MCF 10A (cell line): ENCODE measurements at places on chromosomes 1 and 21.
A peak's percentile ranks its signal among the peaks of the same experiment; 100 is the strongest.

DNA sequence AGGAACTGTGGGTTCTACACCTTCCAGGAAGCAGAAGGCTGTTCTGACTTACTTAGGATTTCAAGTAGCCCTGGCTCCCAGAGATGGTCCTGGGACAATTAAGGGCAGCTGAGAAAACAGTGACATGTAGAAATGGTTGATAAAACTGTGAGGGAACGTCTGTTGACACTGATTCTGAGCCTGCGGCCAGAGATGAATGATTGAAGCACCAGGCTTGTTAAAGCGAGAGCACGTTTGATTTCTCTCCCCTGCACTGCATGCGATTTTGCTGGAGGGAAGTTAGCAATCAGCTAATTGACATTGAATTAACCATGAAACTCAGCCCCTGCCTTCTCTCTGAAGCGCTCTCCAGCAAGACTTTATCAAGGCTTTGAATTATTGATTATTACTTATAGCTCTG is 29.9 kb upstream of the POU3F1 start:
- peaks cover 20% of the 10 kb centered on the region for H3K27me3 ChIP-seq
- no peaks in the 10 kb centered on the region for H3K36me3 ChIP-seq
- H3K4me3 ChIP-seq: no peak overlapping the region
- no peak for DNase-seq

- peaks cover 8% of the 10 kb centered on the region for H3K4me1 ChIP-seq
- H3K36me3 ChIP-seq: peaks cover 27% of the 10 kb centered on the region
- H3K27ac ChIP-seq: peak overlapping the region; percentile 99
- peak overlapping the region; percentile 97 for H3K4me3 ChIP-seq
- peak; percentile 21 for DNase-seq
- peaks cover 25% of the 10 kb centered on the region for H3K27me3 ChIP-seq
Observed at GRCh38 chr21:28884481-28884880, 108.2 kb downstream of the LTN1 start.

DNA sequence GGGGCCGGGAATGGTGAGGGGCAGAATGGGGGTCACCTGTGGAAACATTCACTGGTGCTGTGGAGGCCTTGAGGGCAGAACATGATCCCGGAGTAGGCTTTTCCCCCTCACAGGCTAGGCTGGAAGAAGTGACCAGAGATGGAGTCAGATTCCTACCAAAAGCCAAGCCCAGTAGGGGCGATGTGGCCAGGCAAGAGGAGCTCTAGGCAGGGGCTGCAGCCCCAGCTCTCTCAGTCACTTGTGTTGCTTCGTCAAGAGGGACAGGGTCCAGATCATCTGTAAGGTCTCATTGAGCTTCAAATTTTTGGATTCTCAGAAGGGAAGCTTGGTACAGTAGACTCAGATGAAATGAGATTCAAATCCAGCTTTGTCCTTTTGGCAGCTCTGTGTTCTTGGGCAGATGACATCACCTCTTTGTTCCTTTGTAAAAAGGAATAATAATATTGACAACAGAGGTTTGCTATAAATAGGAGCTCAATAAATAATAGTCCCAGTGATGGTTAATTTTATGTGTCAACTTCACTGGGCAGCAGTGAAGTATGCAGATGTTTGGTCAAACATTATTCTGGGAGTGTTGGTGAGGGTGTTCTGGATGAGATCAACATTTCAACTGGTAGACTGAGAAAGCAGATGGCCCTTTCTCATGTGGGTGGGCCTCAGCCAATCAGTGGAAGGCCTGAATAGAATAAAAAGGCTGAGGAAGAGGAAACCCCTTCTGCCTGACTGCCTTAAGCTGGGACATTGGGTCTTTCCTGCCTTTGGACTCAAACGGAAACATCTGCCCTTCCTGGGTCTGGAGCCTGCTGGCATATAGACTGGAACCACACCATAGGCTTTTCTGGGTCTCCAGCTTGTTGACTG is 324.7 kb upstream of the USP24 start:
- H3K27me3 ChIP-seq: no peaks in the 10 kb centered on the region
- no peaks in the 10 kb centered on the region for H3K36me3 ChIP-seq
- no peaks in the 10 kb centered on the region for H3K4me1 ChIP-seq

DNA sequence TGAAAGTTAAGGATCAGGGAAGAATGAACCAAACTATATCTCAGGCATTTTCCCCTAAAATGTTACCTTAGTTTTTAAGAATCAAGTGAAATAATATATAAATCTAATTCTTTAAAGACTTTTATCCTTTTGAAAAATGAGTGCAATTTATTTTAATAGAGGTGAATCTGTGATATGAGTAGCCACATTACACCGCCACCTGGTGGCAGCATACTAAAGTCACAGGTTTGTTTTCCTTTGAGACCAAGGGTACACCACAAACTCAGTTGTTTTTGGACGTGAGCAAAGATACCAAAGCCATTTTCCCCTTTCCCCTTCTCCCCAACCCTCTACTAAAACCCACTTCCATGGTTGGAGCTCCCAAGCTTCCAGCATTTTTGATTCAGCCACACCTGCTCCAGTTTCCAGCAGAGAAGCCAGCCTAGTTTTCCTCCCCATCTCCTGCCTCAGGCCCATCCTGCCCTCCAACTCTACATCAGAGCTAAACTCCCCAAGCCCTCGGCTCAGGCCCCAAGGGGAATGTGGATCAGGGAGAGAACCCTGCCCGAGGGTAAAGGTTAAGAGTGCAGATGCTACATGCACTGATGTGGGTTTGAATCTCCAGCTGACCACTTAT is 22.9 kb upstream of the LDLRAP1 start:
- DNase-seq: peak; percentile 69
- no peaks in the 10 kb centered on the region for H3K36me3 ChIP-seq
- no peaks in the 10 kb centered on the region for H3K4me1 ChIP-seq
- H3K4me3 ChIP-seq: no peak overlapping the region
- no peak overlapping the region for H3K27ac ChIP-seq

GRCh38 chr1:206495011-206495461 is 12.3 kb upstream of the RASSF5 start:
- H3K27ac ChIP-seq: no peak overlapping the region
- no peak overlapping the region for H3K4me3 ChIP-seq
- H3K4me1 ChIP-seq: peaks cover 10% of the 10 kb centered on the region
- peaks cover 7% of the 10 kb centered on the region for H3K36me3 ChIP-seq
- no peaks in the 10 kb centered on the region for H3K27me3 ChIP-seq
- DNase-seq: no peak
